ENCODE measurements at places on chromosomes 3 and 15.

DNA sequence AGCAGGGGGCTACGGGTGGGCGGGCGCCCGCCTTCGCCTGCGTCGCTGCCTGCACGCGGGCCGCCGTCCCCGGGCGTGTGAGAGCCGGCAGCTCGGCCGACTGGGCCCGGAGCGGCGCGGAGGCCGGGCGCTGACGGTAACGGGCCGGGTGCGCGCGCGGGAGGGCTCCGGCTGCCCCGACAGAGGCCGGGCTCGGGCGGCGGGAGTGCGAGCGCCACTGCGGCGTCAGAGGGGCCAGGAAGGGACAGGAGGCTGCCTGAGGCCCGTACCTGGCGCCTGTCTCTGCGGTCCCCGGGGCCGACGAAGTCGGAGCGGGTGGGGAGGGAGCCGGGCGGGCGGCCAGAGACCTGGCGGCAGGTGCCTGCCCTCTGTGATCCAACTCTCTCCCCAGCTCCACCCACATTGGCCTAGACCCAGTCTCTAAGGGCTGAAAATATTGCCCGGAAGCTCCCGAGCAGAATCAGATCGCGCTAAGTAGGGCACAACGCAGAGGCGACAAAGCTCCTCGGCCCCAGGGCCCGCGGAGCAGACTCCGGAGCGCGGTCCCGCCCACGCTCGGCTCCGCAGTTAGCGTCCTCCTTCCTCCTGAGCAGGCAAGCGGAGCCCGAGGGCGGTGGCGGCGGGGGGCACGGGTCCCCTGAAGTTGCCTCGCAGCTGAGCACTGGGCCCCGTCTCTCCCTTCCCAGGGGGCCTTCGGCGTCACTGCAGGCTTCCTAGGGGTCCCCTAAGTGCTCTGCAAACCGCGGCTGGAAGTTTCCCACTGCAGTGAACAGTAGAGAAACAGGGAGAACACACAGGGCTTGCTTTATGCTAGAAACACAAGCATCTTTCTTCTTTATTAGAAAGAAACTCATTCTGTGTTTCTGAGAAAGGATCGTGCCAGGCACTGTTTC is at the start of gene MAN2A2:
TSS of gene MAN2A2 (plus strand) at position 463 of the 893 bp plus-strand sequence. CDS start 906 bp downstream, outside the sequence.
- peak; percentile 93 for DNase-seq

- DNase-seq: no peak
These were observed 17.3 kb downstream of the SUCNR1 start for GRCh38 chr3:151890721-151891141.

DNA sequence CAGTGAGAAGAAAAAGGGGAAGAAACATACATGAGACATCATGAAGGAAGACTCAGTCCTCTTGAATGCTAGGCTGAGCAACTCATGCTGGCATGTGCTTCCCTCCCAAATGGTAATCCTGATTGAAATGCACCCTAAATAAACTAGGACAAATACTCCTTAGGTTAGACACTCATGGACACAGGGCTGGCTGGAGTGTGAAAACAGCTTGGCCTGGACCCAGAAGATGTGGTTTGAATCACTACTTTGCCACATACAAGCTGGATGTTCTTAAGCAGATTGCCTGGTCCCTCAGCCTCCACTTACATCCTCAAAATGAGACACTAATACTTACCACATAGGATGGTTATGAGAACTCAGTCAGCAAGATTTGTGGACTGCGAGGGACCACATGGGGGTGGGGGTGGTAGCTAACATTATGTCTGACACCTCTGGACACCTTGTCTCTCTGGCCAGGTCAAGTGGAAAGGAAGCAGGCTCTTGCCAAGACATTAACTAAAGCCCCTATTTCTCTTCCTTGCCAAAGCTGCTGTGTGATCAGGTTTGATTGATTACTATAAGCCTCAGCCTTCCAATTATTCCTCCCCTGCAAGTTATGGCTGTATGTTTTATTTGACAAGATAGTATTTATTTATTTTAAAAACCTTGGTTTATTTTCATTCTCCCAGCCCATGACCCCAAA is 138.9 kb upstream of the SLC7A14 start:
- DNase-seq: no peak

DNA sequence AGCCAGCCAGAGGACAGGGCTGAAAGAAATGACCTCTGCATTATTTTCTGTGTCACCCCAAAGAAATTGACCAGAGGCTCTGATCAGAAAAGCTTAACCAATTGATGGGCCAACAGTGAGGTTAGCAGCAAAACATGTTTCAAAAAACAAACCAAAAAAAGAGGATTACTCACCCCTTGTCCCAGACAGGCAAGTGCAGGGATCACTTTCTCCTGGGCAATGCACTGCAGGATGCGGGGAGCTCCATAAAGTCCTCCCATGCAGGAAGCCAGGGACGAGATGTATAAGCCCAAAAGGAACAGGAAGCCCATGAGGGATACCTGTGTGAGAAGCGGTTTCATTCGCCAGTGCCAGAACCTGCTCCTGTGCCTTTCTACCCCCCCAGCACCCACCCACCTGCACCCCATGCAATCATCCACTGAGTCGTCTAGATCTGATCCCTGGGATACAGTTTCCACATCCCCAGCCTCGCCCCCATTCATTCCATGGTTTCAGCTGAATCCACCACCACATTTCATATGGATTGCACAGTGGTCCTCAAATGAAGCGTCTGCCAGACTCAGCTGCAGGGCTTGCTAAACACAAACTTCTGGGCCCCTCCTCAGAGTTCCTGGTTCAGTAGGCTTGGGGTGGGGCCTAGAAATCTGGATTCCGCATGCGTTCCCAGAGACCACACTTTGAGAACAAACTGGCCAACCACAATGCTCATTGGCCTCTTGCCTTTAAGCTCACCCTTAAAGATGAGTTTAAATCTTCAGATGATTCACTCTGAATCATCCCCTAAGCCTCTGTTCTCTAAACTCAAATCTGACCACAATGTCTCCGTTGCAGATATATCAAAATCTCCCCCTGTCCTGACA is 54.4 kb upstream of the HEG1 start:
- no peak for DNase-seq

DNA sequence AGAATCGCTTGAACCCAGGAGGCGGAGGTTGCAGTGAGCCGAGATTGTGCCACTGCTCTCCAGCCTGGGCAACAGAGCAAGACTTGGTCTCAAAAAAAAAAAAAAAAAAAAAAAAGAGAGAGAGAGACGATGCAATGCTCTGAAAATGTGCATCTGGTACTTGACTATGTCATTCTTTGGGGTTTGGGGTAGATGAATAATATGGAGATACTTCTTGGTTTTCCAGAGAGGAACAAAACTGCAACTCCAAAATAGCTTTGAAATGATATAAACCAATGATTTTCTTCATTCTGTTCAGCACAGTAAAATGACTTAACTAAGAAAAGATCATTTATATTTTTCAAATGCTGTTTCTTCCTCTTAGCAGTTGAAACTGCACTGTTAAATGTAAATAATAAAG is 158.9 kb downstream of the ISL2 start:
- no peak for DNase-seq

- DNase-seq: no peak
These were observed 129.0 kb upstream of the NEO1 start for GRCh38 chr15:72923289-72923688.

GRCh38 chr3:187929112-187929816 is 184.0 kb upstream of the BCL6 start:
- DNase-seq: no peak

DNA sequence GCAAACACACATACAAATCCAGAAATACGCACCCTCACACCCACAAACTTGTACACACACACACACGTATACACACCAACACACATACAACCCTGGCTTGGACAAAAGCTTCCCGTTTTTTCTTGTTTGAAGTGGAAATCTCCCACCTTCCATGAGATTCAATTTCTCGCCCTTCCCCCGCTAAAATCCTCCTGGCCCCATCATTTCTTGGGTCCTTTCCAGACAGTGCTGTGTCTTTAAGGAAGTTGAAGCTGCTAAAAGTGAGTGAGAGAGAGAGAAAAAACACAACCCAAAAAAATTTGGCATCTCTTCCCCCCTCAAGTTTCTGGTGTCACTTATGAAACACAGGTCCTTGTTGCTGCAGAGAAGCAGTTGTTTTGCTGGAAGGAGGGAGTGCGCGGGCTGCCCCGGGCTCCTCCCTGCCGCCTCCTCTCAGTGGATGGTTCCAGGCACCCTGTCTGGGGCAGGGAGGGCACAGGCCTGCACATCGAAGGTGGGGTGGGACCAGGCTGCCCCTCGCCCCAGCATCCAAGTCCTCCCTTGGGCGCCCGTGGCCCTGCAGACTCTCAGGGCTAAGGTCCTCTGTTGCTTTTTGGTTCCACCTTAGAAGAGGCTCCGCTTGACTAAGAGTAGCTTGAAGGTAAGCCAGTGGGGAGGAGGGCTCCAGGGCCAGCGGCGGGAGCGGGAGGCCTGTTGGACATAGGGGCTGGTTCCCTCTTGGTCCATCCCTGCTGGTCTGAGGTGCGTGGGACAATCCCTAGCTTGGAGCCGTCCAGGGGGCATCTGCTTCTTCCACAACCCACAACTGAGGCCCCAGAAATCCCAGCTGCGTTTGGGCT is at the start of gene ISLR:
TSS of gene ISLR (plus strand) at position 331 of the 839 bp plus-strand sequence. CDS start 1,149 bp downstream, outside the sequence.
- peak; percentile 37 for DNase-seq

- DNase-seq: no peak
These were observed 914.9 kb upstream of the EPHA6 start for GRCh38 chr3:95899494-95899893.

DNA sequence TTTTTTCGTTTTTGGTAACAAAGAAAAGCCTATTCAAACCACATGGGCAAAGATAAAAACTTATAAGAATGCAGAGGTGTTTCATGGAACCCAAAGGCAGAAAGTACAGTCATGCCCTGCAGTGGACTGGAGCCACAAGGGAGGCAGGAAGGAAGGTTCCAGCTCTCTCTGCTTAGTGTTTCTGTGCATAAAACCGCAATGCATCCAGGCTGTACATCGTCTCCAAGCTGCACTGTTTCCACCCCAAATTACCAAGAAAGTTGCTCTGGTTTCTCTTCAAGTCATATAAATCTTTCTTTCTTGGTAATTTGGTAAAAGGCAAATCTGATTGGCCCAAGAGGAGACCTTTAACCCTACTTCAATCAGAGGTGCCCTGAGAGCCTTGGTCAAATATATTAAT is 15.8 kb downstream of the TRAT1 start:
- DNase-seq: no peak

DNA sequence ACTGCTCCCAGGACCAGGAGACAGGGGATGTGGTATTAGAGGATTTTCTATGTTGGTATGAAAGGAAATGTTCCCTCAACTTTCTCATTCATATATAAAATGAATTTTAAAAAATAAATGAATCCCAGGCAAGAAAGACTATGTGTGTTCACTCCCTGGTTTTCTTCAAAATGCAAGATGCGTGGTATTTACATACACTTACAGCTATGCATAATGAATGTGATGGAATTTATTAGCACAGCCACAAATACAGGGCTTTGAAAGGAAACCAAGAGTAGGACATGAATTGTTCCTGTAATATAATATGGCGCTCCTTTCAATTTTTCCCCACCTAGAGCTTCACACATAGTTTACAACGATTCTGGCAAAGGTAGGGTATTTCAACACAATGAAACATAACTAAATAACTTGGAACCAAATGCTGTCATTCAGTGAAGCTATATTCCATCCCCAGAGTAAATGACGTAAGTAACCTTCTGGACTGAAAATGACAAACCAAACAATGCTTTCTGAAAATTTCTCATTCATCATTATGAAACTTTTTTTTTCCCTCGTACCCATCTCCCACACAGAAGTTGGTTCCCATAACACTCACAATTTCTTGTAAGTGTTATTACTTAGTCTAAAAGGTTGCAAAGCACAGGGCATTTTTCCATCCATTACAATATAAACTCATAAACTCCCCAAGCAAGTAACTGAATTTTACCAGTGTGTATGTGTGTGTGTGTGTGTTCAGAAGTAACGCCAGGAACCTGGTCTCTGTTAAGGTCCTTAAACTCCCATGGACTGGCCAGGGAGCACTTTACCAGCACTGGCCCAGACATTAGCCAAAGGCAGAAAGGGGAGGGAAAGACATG is 41.8 kb downstream of the CBLB start:
- no peak for DNase-seq

- DNase-seq: no peak
These were observed 6.7 kb downstream of the PAQR5 start for GRCh38 chr15:69305204-69305931.

DNA sequence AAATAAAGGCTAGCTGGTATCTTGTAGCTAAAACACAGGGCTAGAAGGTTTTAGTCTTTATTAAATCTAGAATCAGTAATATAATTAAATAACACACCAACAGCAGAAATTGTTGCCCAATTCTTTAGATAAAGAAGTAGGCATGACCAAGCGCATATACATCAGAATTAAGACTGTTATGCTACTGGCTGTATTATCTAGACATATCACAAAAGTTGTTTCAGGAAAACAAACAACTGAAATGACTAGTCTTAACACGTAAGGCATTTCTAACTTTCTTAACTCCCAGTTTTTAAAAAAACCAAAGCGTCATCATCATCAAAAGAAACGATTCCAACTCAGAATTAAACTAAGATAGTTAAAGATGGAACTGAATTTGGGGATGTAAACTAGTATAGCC is 55.4 kb downstream of the EMC4 start:
- DNase-seq: no peak

GRCh38 chr15:53458736-53459135 is 300.7 kb downstream of the WDR72 start:
- no peak for DNase-seq

DNA sequence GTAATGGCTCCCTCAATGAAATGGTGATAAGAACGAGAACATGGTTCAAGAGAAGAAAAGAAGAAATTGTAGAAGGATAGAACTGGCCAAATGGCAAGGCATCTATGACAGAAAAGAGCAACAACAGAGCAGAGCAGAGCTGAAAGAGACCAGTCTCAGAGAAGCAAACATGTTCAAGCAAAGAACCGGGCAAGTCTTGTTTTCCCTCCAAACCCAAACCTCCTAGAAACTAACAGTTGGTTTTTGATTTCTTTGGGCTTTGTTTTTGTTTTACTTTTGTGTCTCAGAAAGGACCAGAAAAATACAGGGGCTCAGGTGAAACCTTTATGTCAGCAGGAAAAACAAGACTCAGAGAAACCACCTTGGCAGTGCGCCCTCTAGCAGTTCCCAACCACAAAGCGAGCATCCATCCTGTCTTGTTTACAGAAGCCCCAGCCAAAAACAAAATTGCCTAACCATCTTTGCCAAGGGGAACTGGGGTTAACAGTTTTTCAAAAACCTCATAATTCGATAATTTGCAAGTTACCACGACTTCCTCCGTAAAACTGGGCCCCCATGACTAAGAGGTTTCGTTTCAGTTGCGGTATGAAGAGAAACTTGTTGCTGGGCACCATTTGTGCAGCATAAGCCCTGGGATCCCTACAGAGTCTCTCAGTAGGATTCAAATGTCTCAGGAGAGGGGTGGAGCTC is 159.2 kb upstream of the SLC24A5 start:
- DNase-seq: no peak

DNA sequence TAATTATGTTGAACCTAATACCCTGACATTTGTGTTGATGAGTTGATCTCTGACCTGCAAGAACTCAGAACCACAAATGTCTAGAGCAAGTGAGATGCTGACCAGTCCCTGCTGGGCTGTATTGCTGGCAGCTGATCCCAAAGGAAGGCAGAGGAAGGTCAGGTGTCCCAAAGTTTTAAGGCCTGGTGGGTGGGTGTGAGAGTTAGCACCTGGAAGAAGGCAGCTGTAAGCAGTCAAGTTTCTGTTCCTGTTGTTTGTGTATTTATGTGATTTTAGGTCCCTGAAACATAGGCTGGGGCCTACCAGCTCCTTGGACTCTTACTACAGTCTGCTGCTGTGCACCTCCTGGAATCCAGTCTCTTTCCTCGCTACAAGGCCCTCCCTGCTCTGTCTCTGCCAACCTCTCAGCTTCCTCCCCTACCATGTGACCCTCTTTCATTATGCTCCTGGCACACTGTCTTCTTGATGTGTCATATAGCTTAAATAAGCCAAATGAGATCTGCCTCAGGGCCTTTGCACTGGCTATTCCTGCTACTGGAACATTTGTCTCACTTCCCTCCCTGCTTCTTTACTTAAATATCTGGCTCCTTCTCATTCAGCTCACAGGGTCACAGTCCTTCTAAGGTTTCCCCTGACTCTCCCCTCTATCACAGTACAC is 31.0 kb upstream of the ATOSA start:
- DNase-seq: no peak

All from left lobe of liver (tissue), 2 donors.